ENCODE measurements at places on chromosomes 11 and 22. TPM values are rescaled to one million over a fixed set of nuclear protein-coding genes. Genes with fewer than 3 reads are reported as not detected.

The OR4A16 gene
- not detected for total RNA-seq

The IRF7 gene
- 6.8 TPM for total RNA-seq

The OR4C6 gene
- not detected for total RNA-seq

The IL17RA gene
- 8.2 TPM for total RNA-seq

The PAMR1 gene
- 0.03 TPM for total RNA-seq

The APOBEC3H gene
- 0.21 TPM for total RNA-seq

The ELFN2 gene
- 6.0 TPM for total RNA-seq

The EXPH5 gene
- total RNA-seq = 0.05 TPM

The GNG3 gene
- total RNA-seq = not detected

The PATE4 gene
- not detected for total RNA-seq

The SYCE3 gene
- total RNA-seq = not detected

The AIFM3 gene
- 3.5 TPM for total RNA-seq

The LRFN4 gene
- 124 TPM for total RNA-seq

The BIK gene
- 1.7 TPM for total RNA-seq

The ARHGAP8 gene
- 1.1 TPM for total RNA-seq

The MAPK11 gene
- 5.9 TPM for total RNA-seq

The OR52I2 gene
- total RNA-seq = not detected

The TTC36 gene
- not detected for total RNA-seq

The OR8H1 gene
- total RNA-seq = not detected

Data from A549 treated with Hydrocortisone at 1 μM for 4 hours (cell line).